Epithelial cell of proximal tubule (primary cell): ENCODE measurements at places on chromosomes 16 and 17. TPM values are rescaled to one million over a fixed set of nuclear protein-coding genes. Genes with fewer than 3 reads are reported as not detected.

The EVI2B gene
- not detected in 2 replicates for total RNA-seq

The SCN4A gene
- total RNA-seq: under 0.01 TPM in 1 of 2 replicates, not detected in the other

The RUNDC3A gene
- 0.07 and 2.2 TPM in 2 replicates for total RNA-seq

The METTL26 gene
- 206 and 224 TPM in 2 replicates for total RNA-seq

The PRAC1 gene
- not detected in 2 replicates for total RNA-seq

The FNDC8 gene
- not detected in 2 replicates for total RNA-seq

The SNN gene
- total RNA-seq: 10.9 and 11.2 TPM in 2 replicates

The SLFN13 gene
- 9.9 and 15.3 TPM in 2 replicates for total RNA-seq

GRCh38 chr17:77571155-77571981, 387.1 kb upstream of the TNRC6C start:
- no peak for DNase-seq

GRCh38 chr16:82481455-82481854, 145.3 kb upstream of the CDH13 start:
- DNase-seq: no peak

- DNase-seq: no peak
Observed at GRCh38 chr16:57137566-57138273, 45.3 kb downstream of the CPNE2 start.

- no peak for DNase-seq
Observed at GRCh38 chr17:40547079-40547784, 18.0 kb downstream of the CCR7 start.

DNA sequence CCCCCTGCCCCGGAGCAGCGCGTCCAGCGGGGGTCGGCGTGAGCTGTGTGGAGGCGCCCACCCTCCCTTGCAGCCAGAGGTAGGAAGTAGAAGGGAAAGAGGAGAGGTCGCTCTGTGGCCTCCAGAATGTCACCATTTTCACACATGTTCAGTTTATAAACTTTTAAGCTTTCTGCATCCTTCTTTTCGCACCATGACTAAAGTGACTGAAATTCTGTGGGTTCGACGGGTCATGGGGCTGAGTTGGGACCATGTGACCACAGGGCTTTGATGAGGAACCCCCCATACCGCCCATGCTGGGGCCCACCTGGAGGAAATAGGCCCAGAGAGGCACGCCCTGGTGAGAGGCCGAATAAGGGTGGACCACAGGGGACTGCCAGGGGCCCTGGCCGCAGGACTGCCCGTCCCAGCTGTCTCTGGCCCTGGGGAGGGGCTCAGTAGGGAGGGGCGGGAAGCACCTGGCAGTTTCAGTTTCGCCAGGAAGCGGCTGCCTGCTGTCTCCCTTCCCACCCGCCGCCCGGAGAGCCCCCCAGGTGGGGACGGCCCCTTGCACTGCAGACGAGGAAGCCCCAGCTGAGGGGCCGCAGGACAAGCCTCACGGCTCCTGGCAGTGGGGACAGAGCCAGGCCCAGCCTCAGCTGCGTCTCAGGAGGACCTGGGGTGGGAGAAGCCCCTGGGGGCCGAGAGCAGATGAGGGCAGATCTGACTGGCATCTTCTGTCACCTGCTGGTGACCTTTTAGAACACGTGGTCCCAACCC, 9.0 kb downstream of the CBFA2T3 start:
- no peak for DNase-seq

- DNase-seq: no peak
Observed at GRCh38 chr16:4801051-4801961, 1.1 kb downstream of the ROGDI start.

DNA sequence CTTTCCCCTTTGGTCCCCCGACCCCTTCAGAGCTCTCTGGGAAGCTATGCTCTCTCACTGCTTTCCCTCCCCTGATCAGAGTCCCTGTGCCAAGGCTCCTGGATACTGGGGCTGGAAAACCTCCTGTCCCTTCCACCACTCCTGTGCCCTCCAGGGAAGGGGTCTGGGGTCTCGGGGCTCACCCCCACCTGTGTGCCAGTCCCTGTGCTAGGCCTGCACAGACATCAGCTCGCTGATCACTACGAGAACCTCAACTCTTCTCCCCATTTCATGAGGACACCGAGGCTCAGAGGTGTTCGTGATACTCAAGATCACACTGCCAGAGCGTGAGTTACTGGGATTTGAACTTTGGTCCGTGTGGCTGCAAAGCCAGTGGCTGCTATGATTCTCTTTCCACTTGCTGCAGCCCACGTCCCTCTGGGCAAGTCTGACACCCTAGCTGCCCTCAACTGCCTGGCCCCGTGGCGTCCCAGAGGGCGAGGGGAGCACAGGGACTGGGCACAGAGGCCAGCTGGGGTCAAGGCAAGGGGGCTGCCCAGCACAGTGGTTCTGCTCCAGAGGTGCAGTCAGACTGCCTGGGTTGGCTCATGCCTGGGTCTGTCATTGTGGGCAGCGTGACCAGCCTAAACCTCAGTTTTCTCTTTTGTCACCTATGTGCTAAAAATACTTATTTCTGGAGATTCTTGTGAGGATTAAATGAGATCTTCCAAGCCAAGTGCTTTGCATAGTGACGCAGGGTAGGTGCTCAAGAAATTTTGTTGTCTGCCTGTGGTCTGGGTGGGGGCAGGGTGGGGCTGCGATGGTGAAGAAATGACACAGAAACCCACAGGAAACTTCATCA, 43.8 kb upstream of the TOB1 start:
- DNase-seq: no peak

GRCh38 chr17:83103200-83103942, 24.0 kb downstream of the METRNL start:
- no peak for DNase-seq

DNA sequence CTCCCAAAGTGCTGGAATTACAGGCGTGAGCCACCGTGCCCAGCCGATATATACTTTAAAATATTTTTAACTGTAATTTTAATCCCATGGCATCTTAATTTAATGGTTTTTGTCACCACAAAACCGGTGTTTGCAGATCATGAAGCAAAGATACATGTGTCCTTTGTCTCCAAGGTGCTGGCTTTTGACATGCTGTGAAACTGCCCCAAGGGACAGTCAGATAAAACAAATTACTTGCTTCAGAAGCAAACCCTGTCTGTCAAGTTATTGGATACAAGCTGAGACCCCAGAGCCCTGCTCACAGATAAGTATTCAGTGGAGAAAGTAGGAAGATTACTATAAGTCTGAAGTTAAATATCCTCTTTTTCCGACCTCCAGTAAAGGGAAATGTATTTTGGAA, 39.8 kb downstream of the ARL4D start:
- no peak for DNase-seq

GRCh38 chr17:36066365-36066985, 2.4 kb downstream of the CCL18 start:
- DNase-seq: no peak
